Left kidney (tissue), 8 donors: ENCODE measurements at places on chromosomes 2 and 18.

- no peak for DNase-seq
Observed at GRCh38 chr2:141941210-141941714, 189.6 kb downstream of the LRP1B start.

- DNase-seq: no peak
Observed at GRCh38 chr18:46406539-46406932, 250.5 kb downstream of the LOXHD1 start.

GRCh38 chr2:95539836-95540235 is 52.0 kb upstream of the TRIM43 start:
- no peak for DNase-seq

- no peak for DNase-seq
Observed at GRCh38 chr2:191635333-191636234, 42.4 kb upstream of the NABP1 start.
